NAMALWA (cell line): ENCODE measurements at places on chromosomes 6 and 20.

- no peak for DNase-seq
Measured at GRCh38 chr6:100724696-100725095, 156.4 kb downstream of the ASCC3 start.

GRCh38 chr6:56521454-56521853 is 121.2 kb downstream of the DST start:
- DNase-seq = no peak

GRCh38 chr6:35634316-35634715 is 54.4 kb downstream of the FKBP5 start:
- no peak for DNase-seq

GRCh38 chr6:142240179-142240578 is 61.6 kb upstream of the ADGRG6 start:
- DNase-seq = no peak

- no peak for DNase-seq
Measured at GRCh38 chr6:38364127-38364526, 275.6 kb downstream of the BTBD9 start.

GRCh38 chr20:15842872-15843271 is 730.4 kb downstream of the KIF16B start:
- peak; percentile 1 for DNase-seq
